LHCN-M2 (cell line): ENCODE measurements at places on chromosomes 6 and 20. TPM values are rescaled to one million over a fixed set of nuclear protein-coding genes. Genes with fewer than 3 reads are reported as not detected.

- DNase-seq = no peak
Observed at GRCh38 chr20:52294106-52294628, 102.6 kb upstream of the ZFP64 start.

GRCh38 chr6:25699649-25700048 lies 47.6 kb downstream of the SCGN start:
- DNase-seq = no peak

- peak; percentile 73 for DNase-seq
Observed at GRCh38 chr6:149896491-149896890, 1.4 kb downstream of the RAET1E start.

GRCh38 chr6:163419413-163420288 lies 5.1 kb downstream of the QKI start:
- peak; percentile 41 for DNase-seq

DNA sequence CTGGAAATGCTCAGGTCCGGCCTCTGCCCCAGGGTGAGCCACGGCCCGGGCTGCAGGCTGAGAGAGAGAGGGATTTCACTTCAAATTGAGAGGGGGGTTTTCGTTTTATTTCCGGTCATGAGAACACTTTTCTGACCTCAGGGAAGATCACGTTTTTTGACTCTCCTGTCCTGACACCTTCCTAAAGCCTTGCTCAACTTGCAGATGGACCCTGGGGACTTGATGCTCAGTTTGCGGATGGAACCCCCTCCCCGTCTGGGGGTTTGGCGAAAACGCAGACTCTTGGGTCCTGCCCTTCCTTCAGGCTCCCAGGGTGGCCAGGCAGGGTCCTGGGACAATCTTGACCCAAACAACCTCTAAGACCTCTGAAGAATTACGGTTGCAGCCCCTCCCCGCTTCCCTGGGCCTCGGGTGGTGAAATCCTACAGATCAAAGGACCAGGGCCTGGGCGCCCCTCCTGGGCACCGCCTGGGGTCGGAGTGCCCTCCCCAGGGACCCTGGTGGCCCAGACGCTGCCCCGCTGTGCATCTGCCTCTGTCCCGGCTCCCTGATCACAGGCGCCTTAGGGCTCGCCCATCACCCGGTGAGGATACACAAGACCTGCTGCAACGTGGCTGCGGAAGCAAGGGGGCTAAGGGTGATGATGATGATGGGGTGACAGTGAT lies 148.2 kb downstream of the ERMARD start:
- DNase-seq = no peak

GRCh38 chr6:63121166-63121565 lies 90.1 kb upstream of the FKBP1C start:
- DNase-seq = no peak

- DNase-seq = no peak
Observed at GRCh38 chr20:39268981-39269461, 306.9 kb downstream of the DHX35 start.

GRCh38 chr6:149031859-149032598 lies 285.2 kb downstream of the UST start:
- peak; percentile 90 for DNase-seq

DNA sequence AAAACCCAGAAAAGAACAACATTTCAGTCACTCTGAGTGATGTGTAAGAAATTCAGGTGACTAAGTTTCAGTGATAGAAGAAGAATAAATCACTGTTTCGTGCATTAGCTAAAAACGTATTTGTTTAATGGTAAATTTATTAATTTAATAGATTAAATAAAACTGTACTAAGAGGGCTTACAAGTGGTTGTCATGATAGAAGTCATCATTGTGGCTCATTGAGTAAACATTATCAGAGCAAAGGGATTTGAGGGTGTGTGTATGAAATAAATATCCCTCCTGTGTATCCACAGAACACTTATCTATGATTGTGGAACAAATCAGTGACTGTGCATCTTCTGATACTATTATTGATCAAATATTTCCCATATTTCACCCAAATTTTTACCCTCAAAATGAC lies 40.1 kb downstream of the THEMIS start:
- no peak for DNase-seq

PKIB gene
- total RNA-seq = 0.45 and 0.57 TPM in 2 replicates

- no peak for DNase-seq
Observed at GRCh38 chr6:35030099-35030498, 111.0 kb downstream of the TCP11 start.

RNF217 gene
- total RNA-seq = 10.5 and 11.3 TPM in 2 replicates

SLC18B1 gene
- total RNA-seq = 6.3 and 8.8 TPM in 2 replicates

CD93 gene
- not detected in 2 replicates for total RNA-seq

DNA sequence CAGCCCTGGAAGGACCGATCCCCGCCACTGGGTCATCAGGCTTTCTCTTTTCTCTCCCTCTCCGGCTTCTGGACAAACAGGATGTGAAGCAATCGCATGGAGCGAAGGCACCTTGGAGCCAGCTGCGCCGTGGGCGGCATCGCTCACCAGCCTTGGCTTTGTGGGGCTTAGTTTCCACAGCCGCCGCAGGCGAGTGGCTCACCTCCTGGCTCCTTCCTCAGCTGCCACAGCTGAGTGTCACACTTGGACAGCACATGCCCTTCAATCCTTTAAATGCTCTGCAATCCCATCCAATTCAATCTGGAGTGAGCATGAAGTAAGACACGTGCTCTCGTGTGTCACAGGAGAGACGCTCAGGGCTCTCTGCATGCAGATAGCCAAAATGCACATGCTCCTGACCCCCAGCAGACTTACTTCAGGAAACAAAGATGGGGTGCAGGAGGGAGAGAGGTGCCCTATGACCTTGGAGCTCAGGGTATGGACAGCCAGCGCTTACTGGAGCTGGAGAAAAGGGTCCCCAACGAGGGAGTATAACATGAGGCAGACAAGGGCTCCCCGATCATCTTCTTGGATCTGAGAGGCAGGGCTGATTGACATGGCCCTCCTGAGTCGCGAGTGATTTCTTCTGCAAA lies 70.9 kb downstream of the BMP7 start:
- DNase-seq = no peak

MAP3K5 gene
- 51.5 and 68.5 TPM in 2 replicates for total RNA-seq

TP53TG5 gene
- total RNA-seq = not detected in 2 replicates

GRCh38 chr6:80142586-80142985 lies 36.1 kb downstream of the BCKDHB start:
- DNase-seq = no peak

GRCh38 chr6:101490857-101491256 lies 97.3 kb downstream of the GRIK2 start:
- peak; percentile 9 for DNase-seq

SEMG1 gene
- not detected in 2 replicates for total RNA-seq

CHRNA4 gene
- total RNA-seq = not detected in 2 replicates
